ENCODE measurements at places on chromosomes 5 and 9.

- DNase-seq = no peak
Measured at GRCh38 chr9:77498891-77499290, 149.2 kb downstream of the GNA14 start.

DNA sequence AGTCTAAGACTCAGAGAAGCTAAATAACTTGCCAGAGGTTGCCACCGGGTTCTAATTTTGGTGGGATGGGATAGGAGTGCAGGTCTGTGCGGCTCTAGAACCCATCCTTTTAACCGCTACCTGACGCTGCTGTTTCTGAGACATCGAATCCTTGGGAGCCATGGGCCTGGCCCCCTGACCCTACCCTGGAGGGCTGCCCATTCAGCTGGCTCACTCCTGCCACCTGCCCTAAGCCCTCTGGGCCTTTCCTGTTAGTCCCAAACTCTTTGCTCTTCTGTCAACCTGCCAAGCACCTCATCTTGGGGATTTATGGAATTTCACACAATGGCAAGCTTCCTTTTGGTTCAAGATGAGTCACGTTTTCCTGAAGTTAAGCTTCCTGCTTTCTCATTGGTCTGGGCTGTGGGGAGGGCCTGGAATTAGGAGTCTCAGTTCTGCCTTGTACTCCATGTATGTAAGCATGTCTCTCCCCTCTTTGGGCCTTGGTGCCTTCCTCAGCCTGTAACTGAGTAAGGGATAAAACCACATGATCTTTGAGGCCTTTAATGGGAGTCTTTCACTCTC lies 26.6 kb downstream of the ENHO start:
- no peak for DNase-seq

GRCh38 chr9:127878001-127878651 lies 651 bp upstream of the AK1 start:
- DNase-seq = no peak

DNA sequence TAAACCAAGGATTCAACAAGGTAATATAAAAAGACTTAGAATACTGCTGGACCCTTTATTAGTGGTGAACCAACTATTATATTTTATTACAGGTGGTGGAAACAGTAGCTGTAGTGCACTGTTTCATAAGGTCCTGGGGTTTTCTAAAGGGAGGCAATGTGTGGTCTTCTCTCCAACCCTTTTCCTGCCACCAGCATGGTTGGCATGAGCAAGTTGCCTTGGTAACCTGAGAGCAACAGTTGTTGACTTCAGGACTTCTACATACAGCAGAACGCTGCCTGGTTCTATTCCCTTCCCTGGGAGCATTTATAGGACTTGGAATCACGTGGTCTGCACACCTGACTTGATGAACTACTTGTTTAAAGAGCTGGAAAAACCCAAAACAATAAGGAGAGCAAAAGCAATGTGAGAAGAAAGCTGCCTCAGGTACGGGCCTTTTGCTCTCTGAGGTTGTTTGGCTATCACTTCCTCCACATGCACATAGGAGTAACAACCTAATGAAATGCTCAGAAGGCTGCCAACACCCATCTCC lies 81.1 kb upstream of the RAI14 start:
- DNase-seq = no peak

GRCh38 chr5:114265432-114266060 lies 96.3 kb upstream of the KCNN2 start:
- no peak for DNase-seq

- no peak for DNase-seq
Measured at GRCh38 chr5:155631116-155631515, 617.6 kb downstream of the KIF4B start.
